Cerebellar cortex (tissue), 1 donor: ENCODE measurements at places on chromosomes 5 and 9.

DNA sequence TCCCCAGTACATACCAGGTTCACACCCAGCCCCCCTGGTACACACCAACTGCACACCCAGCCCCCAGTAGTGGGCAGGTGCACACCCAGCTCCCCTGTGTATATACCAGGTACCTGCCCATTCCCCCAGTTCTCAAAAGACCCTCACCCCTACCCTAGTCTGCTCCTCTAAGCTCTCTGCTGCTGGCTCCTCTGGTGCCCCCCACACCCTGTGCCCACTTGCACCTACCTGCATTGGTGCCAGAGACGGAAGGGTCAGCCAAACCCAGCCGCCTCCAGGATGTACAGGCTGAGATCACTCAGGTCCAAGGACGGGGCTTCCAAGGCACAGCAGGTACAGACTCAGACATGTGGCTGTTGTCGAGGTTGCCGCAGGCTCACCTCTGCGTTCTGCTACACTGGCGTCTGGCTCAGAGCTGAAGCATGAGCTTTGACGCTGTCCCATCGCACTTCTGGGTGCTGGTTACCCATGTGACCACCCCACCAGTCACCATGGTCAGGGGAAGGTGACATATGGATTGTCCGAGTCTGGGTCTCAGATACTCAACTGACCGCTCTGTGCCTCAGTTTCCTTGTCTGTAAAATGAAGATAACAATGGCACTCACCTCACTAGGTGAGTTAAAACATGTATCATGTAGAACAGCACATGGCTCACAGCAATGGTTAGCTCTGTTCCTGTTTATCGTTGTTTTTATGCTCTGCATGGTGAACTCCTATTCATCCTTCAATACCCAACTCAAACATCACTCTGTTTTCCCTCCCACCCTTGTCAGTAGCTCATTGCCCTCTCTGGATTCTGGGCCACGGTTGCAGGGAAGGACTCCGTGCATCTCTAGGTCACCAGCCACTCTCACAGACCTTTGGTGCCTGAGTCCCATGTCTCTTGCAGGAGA lies 45.3 kb upstream of the SUSD3 start:
- no peak for DNase-seq

DNA sequence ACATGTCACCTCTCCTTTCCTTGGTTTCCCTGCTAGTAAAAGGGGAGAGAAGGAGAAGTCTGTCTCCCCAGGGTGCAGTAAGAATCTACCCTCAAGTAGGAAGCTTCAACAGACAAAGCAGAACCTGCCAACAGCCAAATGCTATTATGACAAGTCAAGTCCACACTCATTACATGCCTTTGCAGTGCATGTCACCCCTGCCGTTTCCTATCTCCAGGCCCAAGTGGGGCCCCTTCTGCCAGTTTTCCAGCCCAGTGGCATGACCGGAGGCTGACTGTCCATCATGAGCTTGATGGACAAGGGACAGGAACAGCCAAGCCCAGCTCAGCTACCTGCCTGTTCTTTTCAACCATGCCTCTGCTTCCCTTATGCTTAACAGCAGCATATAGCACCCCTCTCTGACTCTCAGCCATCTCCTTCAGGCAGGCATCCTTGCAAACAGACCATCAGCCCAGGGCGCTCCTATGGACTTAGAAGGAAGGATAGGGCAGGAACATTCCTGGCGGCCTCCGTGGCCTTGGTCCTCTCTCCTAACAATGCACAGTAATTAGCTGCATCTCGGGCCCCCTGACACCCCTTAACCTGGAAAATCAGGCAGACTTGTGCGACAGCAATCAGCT lies 107.2 kb upstream of the RAD23B start:
- no peak for DNase-seq

DNA sequence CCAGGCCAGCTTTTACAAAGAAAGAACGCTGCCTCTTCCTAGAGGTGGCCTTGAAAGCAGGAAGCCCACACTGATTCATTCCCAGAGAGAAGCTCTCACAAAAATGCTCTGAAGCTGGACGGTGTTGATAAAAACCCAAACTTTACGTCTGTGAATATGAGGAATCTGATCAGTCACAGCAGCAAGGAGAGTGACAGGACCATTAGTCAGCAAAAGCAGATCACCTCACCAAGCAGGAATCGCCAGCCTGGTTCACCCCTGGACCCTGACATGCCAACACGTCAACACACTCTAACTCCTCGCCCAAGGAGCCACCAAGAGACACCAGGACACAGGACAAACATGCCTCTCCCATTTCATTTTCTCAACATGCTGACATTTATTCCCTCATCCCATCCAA lies 70.6 kb upstream of the ZNF622 start:
- DNase-seq, result no peak

- no peak for DNase-seq
Measured at GRCh38 chr9:120711354-120711753, 2.9 kb downstream of the MEGF9 start.

DNA sequence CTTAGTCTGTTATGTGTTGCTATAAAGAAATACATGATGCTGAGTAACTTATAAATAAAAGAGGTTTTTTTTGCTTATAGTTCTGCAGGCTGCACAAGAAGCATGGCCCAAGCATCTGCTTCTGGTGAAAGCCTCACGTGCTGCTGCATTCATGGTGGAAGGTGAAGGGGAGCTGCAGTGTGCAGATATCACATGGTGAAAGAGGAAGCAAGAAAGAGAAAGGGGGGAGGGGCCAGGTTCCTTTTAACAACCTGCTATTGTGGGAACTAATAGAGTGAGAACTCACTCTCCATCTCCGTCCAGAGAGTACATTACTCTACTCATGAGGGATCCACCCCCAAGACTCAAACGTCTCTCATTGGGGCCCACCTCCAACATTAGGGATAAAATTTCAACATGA lies 12.5 kb upstream of the PARP8 start:
- DNase-seq, result no peak

DNA sequence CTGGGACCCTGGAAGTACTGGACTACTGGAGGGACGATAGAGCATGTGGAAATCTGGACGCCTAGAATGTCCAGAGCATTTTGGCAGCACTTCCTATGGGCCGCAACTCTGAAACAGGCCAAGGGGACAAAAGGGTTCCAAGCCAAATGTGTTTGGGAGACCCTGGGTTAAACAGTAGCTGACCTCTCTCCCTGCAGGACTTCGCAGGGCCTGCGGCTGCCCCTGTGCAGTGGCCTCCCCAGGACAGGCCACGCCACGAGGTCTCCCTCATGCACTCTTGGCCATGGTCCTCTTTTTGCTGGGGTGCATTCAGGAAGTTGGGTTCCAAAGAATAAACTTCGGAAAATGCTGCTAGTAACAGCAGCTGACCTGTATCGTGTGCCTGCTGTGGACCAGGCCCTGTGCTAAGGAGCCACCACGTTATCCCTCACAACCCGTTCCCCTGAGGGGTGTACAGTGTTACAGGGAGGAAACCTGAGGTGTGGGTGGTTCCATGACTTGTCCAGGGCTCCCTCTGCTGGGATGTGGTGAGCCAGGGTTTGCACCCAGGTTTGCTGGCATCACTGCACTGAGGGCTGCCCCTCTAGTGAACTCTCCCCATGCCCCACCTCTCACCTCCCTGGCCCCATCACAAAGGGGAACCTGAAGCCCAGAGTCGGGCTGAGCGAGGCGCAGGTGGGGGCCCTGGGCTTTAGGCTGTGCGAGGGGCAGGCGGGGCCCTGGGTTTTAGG lies 79.4 kb downstream of the AMBP start:
- DNase-seq, result peak; percentile 23

DNA sequence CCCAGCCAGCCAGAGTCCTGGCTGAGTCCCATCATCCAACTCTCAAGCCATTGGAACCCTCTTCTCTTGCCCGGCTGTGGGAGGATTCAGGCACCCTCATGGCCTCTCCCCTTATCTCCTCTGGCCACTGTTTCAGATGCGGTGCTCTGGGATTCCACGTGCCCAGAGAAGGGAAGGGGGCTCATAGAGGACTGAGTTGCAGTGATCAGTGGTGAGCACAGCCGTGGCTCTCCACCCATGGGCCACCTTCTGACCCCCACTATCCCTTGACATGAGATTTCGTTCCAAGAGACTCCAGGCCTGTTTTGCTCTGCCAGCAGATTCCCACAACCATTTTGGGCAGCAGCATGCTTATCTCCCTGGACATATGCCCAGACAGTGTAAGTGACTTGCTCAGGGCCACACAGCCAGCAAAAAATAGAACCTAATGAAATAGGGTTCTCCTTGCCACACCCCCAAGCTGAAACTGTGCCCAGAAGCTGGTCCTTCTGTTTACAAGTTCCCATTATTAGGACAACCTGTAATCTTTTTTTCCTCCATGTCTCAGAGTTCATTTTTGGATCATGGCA lies 2.7 kb downstream of the GPX3 start:
- no peak for DNase-seq

GRCh38 chr9:126721564-126721981 lies 83.3 kb upstream of the ZBTB43 start:
- DNase-seq, result no peak

GRCh38 chr9:69458176-69458575 lies 133.2 kb downstream of the ENTREP1 start:
- DNase-seq, result no peak

DNA sequence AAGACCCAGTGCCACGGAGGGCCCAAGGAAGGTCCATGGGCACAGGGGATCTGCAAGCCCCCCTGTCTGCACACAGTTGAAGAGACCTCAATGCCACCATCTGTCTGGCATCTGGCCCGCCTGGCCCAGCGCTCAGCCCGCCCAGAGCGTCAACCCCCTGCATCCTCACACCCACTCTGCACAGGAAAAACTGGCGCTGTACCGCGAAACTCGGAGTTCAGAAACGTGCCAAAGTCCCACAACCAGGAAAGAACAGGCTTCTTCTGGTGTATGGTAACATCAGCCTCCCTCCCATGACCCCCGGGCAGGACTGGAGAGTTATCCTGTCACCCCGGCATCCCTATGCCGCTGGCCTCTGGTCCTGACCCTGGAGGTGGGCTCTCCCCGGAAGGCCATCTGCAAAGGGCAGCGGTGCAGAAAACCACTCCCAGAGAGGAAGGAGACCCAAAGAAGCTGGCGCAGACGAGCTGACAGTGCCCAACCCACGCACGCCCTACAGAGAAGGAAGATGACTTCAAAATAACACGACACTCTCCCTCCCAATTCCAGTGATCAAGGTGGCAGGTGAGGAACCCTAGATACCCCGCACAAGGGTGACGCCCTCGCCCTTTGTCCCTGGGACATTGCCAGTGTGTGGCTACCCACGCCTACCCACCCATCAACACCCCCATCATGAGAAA lies 18.9 kb downstream of the VAV2 start:
- DNase-seq, result no peak

DNA sequence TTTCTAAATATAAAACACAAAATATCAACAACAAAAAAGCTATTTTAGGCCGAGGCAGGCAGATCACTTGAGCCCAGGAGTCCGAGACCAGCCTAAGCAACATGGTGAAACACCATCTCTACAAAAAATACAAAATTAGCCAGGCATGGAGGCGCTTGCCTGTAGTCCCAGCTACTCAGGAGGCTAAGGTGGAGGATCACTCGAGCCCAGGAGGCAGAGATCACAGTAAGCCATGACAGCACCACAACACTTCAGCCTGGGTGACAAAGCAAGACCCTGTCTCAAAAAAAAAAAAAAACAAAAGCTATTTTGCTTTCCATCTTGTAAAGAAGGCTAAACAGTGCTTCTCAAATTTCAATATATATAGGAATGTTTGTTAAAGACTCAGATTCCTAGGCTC lies 11.3 kb downstream of the C5orf15 start:
- DNase-seq, result no peak

GRCh38 chr9:115004545-115004944 lies 74.2 kb upstream of the TNFSF8 start:
- no peak for DNase-seq

GRCh38 chr5:142982821-142983200 lies 212.6 kb downstream of the ARHGAP26 start:
- no peak for DNase-seq

- DNase-seq, result peak; percentile 40
Measured at GRCh38 chr5:141850244-141850768, 27.9 kb downstream of the PCDH1 start.

DNA sequence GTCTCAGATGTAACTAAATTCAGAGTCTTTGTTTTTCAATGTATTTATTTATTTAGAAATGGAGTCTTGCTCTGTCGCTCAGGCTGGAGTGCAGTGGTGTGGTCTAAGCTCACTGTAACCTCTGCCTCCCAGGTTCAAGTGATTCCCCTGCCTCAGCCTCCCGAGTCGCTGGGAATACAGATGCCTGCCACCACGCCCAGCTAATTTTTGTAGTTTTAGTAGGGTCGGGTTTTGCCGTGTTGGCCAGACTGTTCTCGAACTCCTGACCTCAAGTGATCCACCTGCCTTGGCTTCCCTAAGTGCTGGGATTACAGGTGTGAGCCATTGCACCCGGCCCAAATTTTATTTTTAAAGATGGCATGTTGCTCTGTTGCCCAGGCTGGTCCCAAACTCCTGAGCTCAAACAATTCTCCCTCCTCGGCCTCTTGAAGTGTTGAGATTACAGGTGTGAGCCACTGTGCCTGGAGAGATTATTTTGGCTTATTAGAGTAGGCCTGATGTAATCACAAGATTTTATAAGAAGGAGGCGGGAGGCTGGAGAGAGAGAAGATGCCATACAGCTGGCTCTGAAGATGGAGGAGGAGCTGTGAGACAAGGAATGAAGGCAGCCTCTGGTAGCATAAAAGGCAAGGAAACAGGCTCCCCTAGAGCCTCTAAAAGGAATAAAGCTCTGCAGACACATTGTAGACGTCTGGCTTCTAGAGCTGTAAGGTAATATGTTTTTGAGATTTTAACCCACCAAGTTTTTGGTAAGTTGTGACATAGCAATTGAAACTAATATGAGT lies 12.9 kb upstream of the KLF9 start:
- no peak for DNase-seq

DNA sequence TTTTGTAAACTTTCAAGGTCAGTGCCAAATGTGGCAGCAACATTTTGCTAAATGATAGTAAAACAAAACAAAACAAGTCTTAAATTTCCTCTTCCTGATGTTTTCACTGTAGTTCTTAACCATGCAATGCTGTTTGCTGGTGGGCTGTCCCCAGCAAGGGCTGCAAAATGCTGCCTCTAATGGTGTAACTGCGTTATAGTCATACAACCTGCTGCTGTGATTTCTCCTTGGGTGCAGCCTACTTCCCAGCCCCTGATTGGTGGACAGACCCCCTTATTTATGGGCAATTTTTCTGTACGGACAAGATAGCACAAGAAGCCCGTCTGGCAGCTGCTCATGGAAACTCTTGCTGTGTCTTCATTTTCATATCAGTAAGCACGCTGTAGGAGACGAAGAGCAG lies 26.6 kb upstream of the PIP5K1B start:
- DNase-seq, result peak; percentile 29

GRCh38 chr5:116340799-116341198 lies 233.8 kb downstream of the SEMA6A start:
- no peak for DNase-seq
